ENCODE measurements at places on chromosomes 5 and 9.

GRCh38 chr5:171261361-171261760 is 47.7 kb upstream of the TLX3 start:
- no peak for DNase-seq

DNA sequence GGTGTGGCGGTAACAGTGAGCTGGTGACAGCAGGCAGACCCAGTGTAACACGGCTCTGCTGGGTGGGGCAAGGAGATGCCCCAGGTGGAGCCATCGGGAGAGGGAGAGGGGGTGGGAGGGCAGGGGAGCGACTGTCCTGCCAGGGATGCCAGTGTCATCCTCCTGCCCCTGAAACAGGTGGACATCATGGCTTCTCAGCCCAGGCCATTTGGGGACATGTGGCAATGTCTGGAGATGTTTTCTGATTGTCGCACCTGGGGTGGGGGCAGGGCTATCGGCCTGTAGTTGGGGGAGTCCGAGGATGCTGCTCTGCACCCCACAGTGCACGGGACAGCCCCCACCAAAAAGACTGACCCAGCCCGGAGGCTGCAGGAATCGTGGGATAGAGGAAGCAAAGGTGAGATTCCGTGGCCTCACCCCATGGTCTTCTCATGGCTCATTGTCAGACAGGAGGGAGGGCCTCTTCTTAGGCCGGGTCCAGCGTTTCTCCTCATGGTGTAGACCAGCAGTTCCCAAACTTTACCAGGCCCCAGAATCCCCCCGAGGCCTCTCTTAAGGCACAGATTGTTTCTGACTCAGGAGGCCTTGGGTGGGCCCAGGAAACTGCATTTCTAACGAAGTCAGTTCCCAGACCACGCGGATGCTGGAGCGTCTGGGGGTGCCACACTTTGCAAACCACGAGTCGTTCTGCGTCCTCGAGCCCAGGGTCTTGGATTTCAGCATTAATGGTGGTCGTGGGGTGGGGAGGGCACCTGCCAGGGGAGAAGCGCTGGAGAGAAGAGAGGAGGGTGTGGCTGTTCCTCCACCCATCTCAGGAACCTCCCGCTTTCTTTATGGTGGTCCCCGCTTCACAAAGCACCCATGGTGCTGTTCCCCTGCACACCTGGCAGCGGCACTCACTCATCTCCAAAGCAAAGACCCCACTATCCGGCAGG is 11.0 kb downstream of the COL5A1 start:
- DNase-seq, result no peak

GRCh38 chr9:70672161-70672649 is 257.7 kb upstream of the KLF9 start:
- DNase-seq, result no peak

DNA sequence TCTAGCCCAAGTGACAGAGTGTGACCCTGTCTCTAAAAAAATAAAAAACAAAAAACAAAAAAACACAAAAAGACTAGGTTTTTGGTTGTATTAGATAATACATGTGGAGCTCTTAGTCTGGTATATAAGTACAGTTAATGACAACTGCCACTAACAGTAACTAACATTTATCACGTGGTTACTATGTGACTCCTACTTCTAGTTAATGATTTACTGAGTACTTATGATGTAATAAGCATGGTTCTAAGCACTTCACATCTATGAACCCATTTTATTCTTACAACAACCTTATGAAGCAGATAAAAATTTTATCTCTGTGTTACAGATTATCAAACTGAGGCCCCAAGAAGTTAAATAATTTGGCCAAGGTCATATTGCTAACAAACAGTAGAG is 6.1 kb upstream of the TMEFF1 start:
- no peak for DNase-seq

DNA sequence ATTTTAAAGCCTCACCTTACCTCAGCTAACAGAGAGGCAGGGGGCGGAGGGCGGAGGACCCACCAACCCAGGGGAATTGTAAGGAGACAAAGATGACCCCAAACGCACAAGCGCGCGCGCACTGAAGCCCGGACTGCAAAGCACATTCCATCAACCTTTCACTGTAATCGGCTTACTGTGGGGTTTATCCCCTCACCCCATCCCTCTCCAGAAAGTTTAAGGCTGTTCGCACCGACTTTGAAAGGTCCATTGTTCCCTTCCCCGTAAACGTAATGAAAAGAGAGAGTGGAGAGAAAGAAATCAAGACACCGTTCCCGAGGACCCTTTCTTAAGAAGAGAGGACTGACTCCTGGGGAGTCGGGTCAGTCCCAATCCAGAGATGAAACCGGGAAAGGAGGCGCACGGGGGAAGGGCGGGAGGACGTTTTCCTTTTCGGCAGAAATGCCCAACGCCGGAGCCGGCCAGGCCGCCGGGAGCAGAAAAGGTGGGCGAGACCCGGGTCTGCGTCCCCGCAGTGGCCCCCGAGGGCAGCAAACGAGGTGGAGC is 464 bp downstream of the CEMIP2 start:
- DNase-seq, result peak; percentile 45

DNA sequence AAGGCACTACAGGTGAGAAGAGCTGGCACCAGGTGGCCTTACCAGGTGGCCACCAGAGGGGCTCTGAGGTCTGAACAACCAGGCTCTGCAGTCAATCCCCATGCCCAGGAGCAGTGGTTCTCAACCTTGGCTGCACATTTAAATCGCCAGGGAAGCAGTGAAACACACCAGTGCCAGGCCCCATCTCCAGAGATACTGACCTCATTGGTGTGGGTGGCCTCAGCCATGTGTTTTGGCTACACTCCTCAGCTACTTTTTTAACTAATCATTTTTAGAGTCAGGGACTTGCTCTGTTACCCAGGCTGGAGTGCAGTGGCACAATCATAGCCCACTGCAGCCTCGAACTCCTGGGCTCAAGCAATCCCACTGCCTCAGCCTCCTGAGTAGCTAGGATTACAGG is 56.0 kb downstream of the GABBR2 start:
- no peak for DNase-seq

DNA sequence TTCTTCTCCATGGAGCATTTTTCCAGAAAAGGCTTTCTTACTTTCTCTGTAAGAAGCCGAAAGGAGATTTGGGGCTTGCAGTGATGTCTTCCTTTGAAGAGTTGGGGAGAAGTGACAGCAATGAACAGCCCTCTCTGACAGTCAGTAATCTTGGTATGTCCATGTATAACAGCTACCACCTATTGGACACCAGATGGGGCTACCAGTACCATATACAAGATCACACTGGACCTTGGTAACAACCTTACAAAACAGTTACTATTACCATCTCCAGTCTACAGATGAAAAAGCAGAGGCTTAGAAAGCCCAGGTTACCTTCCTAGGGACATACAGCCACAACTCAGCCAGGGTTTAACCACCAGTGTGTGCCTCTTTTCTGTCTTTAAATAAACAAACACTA is 272.7 kb upstream of the TRPC7 start:
- no peak for DNase-seq

- DNase-seq, result no peak
Measured at GRCh38 chr5:74306845-74307244, 333.7 kb downstream of the ENC1 start.

- peak; percentile 87 for DNase-seq
Measured at GRCh38 chr5:149320791-149321330, 24.4 kb upstream of the GRPEL2 start.

- no peak for DNase-seq
Measured at GRCh38 chr9:137682428-137683105, 63.8 kb downstream of the EHMT1 start.

Measured in hematopoietic multipotent progenitor cell treated with erythropoietin and hydrocortisone succinate and interleukin-3 and kit ligand, for 6 days (in vitro differentiated cells).